ENCODE measurements at places on chromosomes 7 and 10.

DNA sequence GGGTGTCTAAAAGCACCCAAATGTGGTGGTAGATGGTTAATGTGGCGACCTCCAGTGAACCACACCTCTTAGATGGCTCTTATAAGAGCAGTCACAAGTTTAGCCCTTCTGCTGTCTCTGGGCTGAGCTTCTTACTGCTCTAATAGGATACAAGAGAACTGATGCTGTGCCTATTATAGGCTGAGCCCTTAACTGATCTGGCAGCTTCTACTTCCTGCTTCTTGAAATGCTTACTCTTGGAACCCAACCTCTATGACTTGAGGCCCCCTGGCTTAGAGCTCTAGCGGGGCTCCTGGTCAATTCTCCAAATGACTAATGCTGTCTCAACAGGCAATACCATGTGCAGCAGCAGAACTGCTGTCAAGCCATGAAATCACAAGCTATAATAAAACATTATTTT lies 35.0 kb upstream of the LSM8 start:
- DNase-seq, result no peak

DNA sequence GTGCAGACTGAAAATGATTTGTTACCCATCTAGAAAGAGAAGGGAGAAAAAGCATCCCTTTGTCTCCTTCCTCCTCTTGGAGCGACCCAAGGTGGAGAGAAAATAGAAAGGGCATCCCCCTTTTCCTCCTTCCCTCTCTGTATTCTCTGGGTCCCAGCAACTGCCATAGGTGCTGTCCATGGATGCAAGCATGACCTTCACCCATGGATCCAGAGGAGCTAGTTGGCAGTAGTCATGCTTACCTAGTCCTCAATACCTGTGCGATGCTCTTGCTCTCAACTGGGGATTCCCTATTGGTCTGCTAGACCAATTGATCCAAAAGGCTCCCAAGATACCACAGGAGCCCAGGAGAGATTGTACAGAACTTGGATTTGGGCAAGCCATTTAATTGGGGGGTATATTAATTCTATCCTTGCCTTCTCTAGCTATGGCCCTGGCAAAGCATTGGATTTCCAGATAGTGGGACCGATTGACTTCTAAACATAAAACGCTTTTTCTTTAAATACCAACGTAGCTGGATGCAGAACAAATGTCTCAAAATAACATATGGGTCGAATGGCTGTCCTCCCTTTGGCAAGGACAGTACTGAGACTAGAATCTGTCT lies 547.8 kb upstream of the IGFBP3 start:
- DNase-seq, result no peak

DNA sequence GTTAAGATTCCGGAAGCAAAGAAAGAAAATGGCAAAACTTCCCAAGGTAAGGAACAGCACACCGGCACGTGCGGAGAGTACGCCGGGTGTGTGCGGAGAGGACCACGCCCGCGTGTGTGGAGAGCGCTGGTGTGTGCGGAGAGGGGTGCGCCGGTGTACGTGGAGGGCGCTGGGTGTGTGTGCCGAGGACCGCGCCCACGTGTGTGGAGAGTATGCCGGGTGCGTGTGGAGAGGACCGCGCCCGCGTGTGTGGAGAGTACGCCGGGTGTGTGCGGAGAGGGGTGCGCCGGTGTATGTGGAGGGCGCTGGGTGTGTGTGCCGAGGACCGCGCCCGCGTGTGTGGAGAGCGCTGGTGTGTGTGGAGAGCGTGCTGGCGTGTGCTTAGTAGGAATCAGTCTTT lies 48.6 kb upstream of the DPYSL4 start:
- no peak for DNase-seq

DNA sequence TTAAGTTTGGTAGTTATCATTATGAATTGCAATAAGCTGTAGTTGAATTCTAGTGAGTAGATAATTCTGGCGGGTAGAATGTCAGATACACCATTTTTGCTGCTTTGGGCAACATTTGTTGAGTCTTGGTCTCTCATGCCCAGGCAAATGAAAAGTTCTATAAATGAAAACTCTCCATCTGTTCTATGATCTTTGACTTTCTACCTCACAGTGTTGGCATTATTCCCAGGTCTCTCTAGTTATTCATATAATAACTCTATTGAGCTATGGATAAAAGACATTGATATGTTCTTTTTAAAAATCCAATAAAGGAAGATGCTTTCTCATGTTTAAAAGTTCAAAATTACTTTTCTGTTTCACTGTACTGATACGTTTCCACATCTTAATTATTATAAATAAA lies 415.3 kb upstream of the SEMA3D start:
- DNase-seq, result no peak

- DNase-seq, result no peak
Observed at GRCh38 chr10:21230219-21230618, 295.3 kb downstream of the SKIDA1 start.
